Ovary (tissue), 10 donors: ENCODE measurements at places on chromosomes 7 and 10. TPM values are rescaled to one million over a fixed set of nuclear protein-coding genes. Genes with fewer than 3 reads are reported as not detected.

Gene C7orf57
- not detected for total RNA-seq

Gene TACR2
- total RNA-seq: 4.3 TPM

Gene ARL4A
- 5.1 TPM for total RNA-seq

Gene UPK3B
- 12.8 TPM for total RNA-seq

Gene FAM25G
- not detected for total RNA-seq

Gene FAM185A
- total RNA-seq: 13.5 TPM

Gene SPOCK2
- total RNA-seq: 2.6 TPM

Gene NODAL
- not detected for total RNA-seq

Gene OR2A5
- total RNA-seq: not detected

Gene LARP4B
- total RNA-seq: 56.2 TPM

Gene NAT16
- not detected for total RNA-seq

GRCh38 chr10:84175436-84175835 lies 1.8 kb downstream of the GPR15LG start:
- no peak overlapping the region for H3K4me3 ChIP-seq
- H3K27me3 ChIP-seq: no peaks in the 10 kb centered on the region
- H3K4me1 ChIP-seq: no peaks in the 10 kb centered on the region

GRCh38 chr7:25846722-25847121 lies 305.3 kb upstream of the NFE2L3 start:
- H3K36me3 ChIP-seq: no peaks in the 10 kb centered on the region
- peak overlapping the region; percentile 35 for H3K27ac ChIP-seq
- H3K27me3 ChIP-seq: no peaks in the 10 kb centered on the region

- DNase-seq: no peak
- H3K27me3 ChIP-seq: no peaks in the 10 kb centered on the region
- H3K36me3 ChIP-seq: no peaks in the 10 kb centered on the region
- H3K4me3 ChIP-seq: no peak overlapping the region
- no peaks in the 10 kb centered on the region for H3K4me1 ChIP-seq
These were observed 257.3 kb downstream of the SDK1 start for GRCh38 chr7:3558400-3558799.

DNA sequence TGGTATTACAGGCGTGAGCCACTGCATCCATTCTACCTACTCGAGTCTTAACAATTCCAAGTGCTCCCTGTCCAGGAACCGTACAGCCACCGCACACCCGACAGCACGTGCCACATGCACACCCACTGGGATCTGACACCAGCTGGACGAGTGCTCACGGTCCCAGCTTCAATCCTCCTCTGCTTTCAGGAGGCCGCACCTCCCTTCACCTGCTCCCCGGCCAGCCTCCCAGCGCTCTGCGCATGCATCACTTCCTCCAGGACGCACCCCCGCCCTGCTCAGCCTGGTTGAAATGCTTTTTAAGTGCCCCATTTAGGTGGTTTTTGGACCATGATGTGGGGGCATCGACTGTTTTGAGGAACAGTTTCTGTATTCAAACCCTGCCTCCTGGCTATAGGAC lies 47.3 kb upstream of the TMEM213 start:
- no peaks in the 10 kb centered on the region for H3K36me3 ChIP-seq
- H3K4me3 ChIP-seq: no peak overlapping the region
- H3K4me1 ChIP-seq: no peaks in the 10 kb centered on the region
- DNase-seq: no peak
- H3K27me3 ChIP-seq: no peaks in the 10 kb centered on the region

DNA sequence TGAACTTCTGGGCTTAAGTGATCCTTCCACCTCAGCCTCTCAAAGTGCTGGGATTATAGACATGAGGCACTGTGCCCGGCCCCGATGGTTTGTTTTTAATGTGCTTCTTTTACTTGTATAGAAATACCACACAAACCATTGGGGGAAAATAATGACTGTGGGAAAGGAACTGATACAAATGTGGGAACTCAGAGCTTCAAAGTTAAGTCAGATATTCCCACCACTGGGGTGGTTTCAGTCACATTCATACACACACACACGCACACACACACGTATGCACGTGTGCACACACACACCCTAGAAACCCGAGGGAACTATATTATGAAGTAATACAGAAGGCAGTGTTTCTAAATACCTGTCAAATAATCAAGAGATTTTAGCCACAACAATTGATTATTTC lies 17.0 kb downstream of the CPA4 start:
- no peaks in the 10 kb centered on the region for H3K36me3 ChIP-seq
- no peak for DNase-seq
- H3K27me3 ChIP-seq: no peaks in the 10 kb centered on the region

DNA sequence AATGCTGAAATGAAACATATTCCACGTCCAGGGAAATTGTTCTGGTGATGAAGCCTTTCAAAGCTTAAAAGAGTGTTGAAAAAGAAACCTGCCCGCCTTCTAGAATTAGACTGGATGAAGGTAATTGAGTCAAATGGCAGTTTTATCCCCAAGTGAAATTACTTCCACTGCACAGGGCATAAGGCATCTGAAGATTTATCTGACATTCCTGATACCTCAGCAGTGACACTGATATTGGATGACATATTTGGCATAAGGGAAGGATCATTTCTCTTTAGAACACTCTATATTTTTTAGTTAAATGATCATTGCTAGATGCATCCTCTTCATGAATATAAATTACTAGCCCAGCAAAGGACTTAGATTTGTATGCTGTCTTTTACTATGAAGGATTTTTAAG lies 229.6 kb upstream of the TPK1 start:
- H3K4me3 ChIP-seq: no peak overlapping the region
- DNase-seq: no peak
- no peaks in the 10 kb centered on the region for H3K27me3 ChIP-seq
- no peaks in the 10 kb centered on the region for H3K4me1 ChIP-seq
- H3K36me3 ChIP-seq: no peaks in the 10 kb centered on the region
- H3K27ac ChIP-seq: no peak overlapping the region

DNA sequence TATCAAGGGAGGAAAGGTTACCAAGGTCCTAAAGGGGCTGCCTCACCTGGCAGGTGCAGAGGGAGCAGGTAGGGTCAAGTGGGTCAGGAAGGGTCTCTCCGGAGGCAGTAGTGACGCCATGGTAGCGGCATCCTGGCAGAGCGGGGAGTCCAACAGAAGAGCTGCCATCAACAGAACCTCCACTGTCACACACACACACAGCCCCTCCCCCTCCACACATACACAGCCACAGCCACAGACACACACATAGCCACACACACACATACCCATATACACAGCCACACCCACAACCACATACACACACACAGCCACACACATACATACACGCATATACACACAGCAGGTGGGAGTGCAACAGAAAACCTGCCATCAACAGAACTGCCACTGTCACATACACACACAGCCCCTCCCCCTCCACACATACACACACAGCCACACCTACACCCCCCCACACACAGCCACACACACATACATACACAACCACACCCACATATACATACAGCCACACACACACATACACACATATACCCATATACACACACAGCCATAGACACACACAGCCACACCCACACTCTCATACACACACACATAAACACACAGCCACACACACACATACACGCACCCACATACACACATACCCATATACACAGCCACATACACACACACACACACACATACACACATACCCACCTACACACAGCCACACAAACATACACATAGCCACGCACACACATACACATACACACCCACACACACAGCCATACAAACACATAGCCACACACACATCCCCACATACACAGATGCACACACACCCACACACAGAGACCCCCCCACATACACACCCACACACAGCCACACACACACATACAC lies 23.1 kb downstream of the KCP start:
- H3K36me3 ChIP-seq: no peaks in the 10 kb centered on the region
- H3K4me1 ChIP-seq: no peaks in the 10 kb centered on the region
- no peaks in the 10 kb centered on the region for H3K27me3 ChIP-seq
- DNase-seq: peak; percentile 13

GRCh38 chr10:131746241-131746711 lies 154.5 kb upstream of the PPP2R2D start:
- no peaks in the 10 kb centered on the region for H3K27me3 ChIP-seq
- H3K4me3 ChIP-seq: no peak overlapping the region
- DNase-seq: no peak
- peaks cover 2% of the 10 kb centered on the region for H3K4me1 ChIP-seq

- peak; percentile 8 for DNase-seq
- H3K4me3 ChIP-seq: no peak overlapping the region
- no peaks in the 10 kb centered on the region for H3K27me3 ChIP-seq
- no peak overlapping the region for H3K27ac ChIP-seq
- H3K4me1 ChIP-seq: no peaks in the 10 kb centered on the region
These were observed 7.7 kb downstream of the CCM2 start for GRCh38 chr7:45007571-45008328.

GRCh38 chr7:36204929-36205635 lies 52.0 kb downstream of the EEPD1 start:
- H3K27ac ChIP-seq: no peak overlapping the region
- no peak for DNase-seq
- no peaks in the 10 kb centered on the region for H3K27me3 ChIP-seq
- no peaks in the 10 kb centered on the region for H3K36me3 ChIP-seq

DNA sequence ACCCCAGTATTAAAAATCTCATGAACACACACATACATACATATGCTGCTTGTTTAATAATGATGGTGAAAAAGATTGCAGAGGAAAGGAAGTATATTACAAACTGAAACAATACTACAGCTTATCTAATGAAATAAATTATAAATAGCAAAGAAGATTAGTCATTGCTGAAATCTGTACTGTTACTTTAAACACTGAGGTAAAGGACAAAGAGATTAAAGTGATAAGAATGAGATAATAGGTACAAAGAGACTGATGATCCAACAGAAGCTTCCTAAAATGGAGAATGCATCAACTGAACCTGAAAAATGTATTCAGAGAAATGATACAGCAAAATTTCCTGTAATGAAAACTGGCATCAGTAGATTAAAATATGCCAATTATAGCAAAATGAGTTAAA lies 91.5 kb upstream of the KCND2 start:
- no peak for DNase-seq
- H3K27ac ChIP-seq: no peak overlapping the region
- H3K36me3 ChIP-seq: no peaks in the 10 kb centered on the region

DNA sequence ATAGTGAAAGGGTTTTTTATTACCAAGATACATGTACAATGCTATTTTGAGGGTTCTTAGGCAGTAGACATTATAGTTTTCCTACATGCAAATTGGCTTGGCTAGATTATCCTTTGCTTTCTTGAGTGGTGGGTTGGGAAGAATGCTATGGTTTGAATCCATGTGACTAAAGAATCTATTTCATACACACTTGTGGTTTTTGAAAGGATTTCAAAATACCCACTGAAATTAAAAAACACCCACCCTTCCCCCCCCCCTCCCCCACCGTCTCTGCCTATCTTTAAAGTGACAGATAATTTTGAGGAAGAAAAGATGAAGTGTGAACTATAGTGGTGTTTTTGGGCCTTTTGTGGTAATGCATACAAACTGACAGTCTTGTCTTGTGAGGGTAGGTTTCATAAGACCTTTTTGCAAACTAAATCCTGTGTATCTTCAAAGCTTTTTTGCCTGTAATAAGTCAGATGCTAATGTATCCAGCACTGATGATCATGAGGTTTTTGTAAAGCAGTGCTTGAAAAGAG lies 90.9 kb downstream of the TPST1 start:
- H3K27ac ChIP-seq: no peak overlapping the region
- no peaks in the 10 kb centered on the region for H3K4me1 ChIP-seq
- H3K27me3 ChIP-seq: no peaks in the 10 kb centered on the region
- no peak for DNase-seq

DNA sequence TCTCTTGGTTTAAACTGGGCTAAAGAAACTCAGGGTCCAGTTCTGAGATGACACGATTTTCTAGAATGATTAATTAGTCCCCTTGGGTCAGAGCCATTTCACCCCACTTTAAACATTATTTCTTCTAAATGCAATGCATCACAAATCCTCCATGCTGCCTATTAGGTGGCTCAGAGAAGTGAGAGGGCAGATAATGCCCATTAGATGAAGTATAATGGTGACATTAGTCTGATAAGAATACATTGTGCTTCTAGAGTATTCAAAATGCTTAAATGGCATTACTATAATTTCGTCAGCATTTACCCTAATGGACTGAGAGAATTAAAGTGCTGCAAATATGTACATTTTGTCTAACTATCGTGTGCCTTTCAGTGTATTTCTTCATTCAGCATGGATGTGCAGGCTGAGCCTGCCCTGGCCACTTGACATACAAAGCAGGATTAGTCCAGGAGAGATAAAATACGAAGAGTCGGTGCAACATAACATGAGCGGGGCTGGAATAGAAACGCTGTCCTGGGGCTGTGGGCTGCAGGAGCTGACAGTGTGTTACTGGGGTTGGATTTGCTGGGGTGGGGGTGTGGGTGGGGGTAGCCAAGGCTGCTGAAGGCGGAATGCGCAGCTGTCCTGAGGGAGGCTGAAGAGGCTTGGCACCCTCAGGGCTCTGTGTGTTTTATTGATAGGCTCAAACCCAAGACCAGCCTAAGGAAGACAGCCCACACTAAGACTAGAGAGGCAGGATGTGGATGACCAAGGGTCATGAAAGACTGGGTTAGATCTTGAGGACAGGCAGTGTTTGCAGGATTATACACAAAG lies 52.8 kb upstream of the KLF6 start:
- H3K27me3 ChIP-seq: no peaks in the 10 kb centered on the region
- H3K4me3 ChIP-seq: no peak overlapping the region
- DNase-seq: no peak
- H3K4me1 ChIP-seq: no peaks in the 10 kb centered on the region
- no peaks in the 10 kb centered on the region for H3K36me3 ChIP-seq

DNA sequence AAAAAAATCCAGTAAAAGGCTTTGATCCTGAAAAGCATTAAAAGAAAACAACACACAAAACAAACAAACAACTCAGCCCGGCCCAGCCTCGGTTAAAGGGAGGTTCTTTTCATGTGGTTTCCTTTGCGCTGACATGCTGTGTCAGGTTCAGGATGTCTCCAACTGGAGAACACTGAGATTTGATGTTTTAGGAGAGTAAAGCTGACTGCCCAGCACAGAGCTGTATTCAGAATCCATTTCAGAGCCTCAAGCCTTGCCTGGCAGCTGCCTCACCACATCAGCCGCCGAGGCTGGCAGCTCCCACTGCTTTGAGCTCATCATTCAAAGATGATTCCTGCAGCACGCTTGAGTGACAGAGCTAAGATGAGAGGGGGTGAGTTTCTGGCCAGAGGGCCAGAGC lies 205.8 kb upstream of the LYZL1 start:
- H3K4me1 ChIP-seq: no peaks in the 10 kb centered on the region
- no peaks in the 10 kb centered on the region for H3K36me3 ChIP-seq
- no peaks in the 10 kb centered on the region for H3K27me3 ChIP-seq
- no peak for DNase-seq
- no peak overlapping the region for H3K4me3 ChIP-seq

- no peaks in the 10 kb centered on the region for H3K4me1 ChIP-seq
- no peak overlapping the region for H3K27ac ChIP-seq
- no peak for DNase-seq
- H3K36me3 ChIP-seq: no peaks in the 10 kb centered on the region
- H3K27me3 ChIP-seq: no peaks in the 10 kb centered on the region
- H3K4me3 ChIP-seq: no peak overlapping the region
These were observed 16.4 kb downstream of the OPN1SW start for GRCh38 chr7:128759242-128759641.
